Foreskin keratinocyte (primary cell): ENCODE measurements at places on chromosomes 1 and 21. TPM values are rescaled to one million over a fixed set of nuclear protein-coding genes. Genes with fewer than 3 reads are reported as not detected.

The AHCYL1 gene
- 42.6 and 45.5 TPM in 2 replicates for total RNA-seq

The BACE2 gene
- 84.0 and 87.7 TPM in 2 replicates for total RNA-seq

The CD58 gene
- total RNA-seq: 14.4 and 14.5 TPM in 2 replicates

- DNase-seq: no peak
Measured at GRCh38 chr1:224635356-224635755, 19.2 kb downstream of the CNIH3 start.

- no peak for DNase-seq
Measured at GRCh38 chr1:30332116-30333094, 391.0 kb downstream of the MATN1 start.

- DNase-seq: no peak
Measured at GRCh38 chr1:167893798-167894197, 20.1 kb downstream of the ADCY10 start.

DNA sequence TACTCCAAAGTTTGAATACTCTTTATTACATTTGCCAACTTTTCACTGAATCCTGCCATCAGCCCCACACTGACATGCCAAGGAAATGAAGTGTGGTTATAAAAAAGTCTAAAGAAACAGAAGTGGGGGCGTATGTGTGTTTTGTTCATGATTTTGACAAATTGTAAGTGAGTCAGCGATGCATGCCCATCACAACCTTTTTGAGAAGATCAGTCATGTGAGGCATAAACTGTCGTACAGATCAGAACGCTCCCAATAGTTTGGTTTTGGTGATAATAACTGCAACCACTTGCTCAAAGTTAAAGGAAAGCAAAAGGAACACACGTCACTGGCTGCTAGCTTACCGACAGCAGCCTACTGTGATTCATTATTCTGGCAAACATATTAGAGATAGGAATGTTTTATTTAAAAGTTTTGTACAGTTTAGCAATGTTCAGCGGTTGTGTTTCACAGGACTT is 95.6 kb downstream of the RGS2 start:
- DNase-seq: peak; percentile 77

DNA sequence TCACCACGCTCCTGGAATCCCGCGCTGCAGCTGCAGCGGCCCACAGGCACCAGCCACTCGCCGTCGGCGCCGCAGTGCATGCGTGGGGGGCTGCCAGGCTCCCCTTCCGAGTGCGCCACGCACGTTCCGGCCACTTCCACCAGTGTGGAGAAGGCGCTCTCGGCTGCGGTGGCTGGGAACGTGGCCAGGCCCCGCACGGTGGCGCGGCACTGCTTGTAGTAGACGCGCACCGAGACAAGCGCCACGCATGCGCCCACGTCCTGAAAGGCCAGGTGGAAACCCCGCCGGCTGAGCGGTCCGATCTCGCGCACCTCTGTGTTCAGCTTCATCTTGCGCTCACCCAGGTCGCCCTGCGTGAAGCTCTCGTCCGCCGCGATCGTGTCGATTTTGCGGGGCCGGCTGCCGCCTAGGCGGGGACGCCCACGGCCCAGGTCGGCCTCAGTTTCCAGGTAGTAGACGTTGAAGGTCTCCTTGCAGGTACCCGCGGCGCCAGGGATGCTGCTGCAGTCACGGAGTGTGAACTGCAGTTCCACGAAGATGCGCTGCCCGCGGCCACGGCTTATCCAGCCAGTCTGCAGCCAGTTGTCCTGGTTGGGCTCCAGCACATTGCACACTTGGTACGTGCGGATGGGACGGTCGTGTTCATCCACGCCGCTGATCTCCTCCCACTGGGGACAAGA is 3.4 kb downstream of the EPHA10 start:
- no peak for DNase-seq

GRCh38 chr1:1020000-1020404 is at the start of gene AGRN:
AGRN (plus strand) TSS chr1:1020120; CDS start chr1:1020173, 53 bp downstream.
- no peak for DNase-seq

DNA sequence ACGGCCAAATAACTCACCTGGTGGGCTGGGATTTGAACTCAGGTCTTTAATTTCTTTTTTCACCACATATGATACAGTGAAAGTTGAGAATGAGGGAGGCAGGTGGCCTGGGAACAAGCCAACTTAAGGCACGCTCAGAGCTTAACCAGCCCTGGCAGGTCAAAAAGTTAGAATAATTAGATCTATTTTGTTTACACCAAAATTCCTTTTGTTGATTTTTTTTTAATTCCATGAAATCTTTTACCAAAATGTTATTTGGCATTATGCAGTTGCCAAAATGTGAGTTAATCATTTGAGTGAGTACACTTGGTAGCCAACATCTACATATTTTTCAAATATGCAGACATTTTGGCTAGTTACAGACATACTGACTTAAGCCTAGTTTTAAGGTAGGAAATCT is 36.8 kb downstream of the LHX8 start:
- DNase-seq: no peak

DNA sequence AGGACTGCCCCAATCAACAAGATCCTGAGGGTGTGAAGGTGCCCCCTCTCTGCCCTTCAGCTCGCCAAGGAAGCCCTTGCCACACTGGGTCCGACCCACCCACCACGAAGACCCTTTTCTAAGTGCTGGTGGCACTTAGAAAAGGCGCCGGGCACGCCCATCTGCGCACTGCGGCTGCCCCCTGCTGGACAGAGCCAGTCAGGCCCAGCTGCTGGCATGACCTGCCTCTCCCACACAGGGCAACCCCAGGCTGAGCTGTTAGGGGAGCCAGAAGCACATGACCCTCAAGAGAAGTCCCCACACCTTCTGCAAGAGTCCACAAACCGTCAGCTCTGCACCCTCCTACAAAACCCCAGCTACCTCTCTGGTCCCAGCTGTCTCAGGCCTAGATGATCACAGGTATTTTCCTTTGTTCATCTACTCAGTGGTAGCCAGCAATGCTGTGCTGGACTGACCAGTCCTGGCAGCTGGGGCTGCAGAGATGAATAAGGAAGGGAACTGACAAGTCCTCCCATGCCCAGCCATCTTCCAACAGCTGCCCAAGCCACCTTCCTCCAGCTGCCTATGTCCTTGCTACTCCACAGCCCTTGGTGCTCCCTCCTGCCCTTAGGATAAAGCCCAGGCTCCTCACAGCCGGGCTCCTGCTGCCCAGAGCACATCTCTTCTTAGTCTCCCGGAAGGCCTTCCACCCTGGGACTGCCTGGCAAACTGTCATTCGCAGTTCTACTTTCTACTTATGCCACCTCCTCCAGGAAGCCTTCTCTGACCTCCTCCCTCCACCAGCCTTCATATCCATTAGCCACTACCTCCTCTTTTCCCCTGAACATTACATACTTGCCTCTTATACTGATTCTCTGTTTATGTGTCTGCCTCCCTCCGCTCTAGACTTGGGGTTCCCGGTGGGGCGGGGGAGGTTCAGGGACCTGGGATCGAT is 39.8 kb upstream of the ZC3H12A start:
- no peak for DNase-seq

DNA sequence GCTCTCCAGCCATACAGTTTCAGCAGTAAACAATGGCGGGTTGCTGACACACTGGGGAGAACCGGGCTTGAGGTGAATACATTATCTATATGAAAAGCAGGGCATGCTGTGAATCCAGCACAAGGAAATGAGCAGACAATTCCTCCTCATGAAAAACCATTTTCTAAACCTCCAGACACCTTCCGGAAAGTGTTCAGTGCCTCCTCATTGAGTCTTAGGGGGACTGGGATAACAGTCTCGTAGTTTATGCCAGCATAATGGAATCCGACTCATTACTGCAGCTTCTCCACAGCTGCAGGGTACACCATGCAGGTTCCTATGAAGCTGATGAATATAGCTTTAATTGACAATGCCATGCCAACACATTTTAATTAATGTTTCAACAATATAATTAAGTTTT is 284.1 kb downstream of the BACH1 start:
- no peak for DNase-seq

- DNase-seq: peak; percentile 51
Measured at GRCh38 chr21:16192902-16193301, 463.1 kb downstream of the USP25 start.

DNA sequence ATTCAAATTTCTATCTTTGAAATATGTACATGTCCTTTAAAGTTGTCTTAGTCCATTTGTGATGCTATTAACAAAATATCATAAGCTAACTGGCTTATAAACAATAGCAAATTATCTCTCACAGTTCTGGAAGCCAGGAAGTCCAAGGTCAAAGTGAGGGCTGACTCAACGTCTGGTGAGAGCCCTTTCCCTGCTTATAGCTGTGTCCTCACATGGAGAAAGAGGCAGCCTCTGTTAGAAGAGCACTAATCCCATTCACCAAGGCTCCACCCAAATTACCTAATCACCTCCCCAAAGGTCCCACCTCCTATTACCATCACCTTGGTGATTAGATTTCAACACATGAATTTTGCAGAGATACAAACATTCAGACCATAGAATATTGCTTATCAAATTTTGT is 450.1 kb upstream of the BEND5 start:
- DNase-seq: no peak

GRCh38 chr21:32335601-32336575 is 37.2 kb downstream of the MRAP start:
- DNase-seq: no peak
